ENCODE measurements at places on chromosomes 2 and 18.

DNA sequence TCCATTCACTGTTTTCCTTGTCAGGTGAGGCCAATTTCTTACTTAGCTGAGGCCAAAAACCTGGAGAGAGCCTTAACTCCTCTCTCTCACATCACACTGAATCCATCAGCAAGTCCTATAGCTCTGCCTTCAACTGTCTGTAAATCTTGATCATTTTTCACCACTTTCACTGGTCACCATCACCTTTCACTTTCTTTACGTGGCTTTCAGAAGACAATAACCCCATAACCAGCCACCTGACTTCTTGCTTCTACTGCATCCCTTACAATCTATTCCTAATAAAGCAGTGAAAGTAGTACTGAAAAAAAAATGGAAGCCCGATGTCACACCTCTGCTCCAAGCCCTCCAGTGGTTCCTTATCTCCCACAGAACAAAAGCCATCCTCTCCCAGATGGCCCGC, 7.7 kb downstream of the LOXL3 start:
- DNase-seq, result no peak

- no peak for DNase-seq
Observed at GRCh38 chr2:231940795-231941194, 14.6 kb upstream of the NPPC start.

- DNase-seq, result no peak
Observed at GRCh38 chr2:169768262-169768995, 30.2 kb upstream of the SSB start.

DNA sequence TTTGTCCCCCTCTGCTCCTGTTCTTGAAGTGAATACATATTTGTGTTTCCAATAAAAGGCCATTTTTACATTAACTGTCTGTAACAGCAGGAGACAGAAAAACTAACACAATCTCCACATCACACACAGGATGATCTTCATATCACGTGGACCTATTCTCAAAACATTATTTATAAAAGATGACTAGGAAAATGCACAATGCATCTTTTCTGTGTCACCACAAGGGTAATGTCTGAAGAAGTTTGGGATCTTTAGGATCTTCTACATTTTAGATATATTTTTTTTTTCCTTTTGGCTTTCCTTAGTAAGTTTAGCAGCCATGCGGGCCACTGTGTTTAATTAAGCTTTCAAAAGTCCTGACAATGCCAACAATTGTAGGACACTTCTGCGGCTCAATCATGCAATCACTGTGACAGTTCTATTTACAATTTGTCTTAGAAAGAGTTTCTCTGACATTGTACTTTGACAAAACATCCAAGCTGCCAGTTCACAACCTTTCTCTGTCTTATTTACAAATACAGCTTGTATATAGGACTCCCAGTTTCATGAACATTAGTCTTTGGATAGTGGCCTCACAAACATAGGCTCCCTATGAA, 12.3 kb downstream of the BCL11A start:
- no peak for DNase-seq

GRCh38 chr2:97963880-97964279, 31.9 kb downstream of the TMEM131 start:
- no peak for DNase-seq

DNA sequence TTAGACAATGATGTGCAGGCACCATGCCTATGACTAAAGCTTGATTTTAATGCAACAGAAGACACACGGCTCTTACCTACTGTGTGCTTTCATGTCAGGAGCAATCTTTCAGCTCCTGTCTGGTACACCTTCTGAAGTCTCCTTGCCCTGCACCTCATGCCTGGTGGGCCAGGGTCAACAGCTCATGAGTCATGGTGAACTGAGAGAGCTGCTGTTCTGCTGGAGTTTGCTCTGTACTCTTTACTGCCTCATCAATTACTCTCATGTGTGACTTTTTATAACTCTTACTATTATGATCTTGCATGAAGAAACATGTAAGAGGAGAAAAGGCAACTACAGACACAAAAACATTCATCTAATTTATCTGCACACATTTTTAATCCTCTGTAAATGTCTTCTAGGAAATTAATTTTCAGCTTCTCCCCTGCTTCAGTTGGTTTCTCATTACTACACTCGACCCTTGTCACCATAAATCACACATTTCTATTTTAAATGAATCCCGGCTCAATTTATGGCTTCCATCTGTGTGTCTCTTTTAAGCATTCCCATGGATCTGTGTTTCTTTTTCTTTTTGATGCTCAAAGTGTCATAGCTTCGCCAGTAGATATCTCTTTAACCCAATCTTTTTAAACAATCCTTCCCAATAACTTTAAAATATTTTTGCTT, 9.7 kb downstream of the SERPINB7 start:
- peak; percentile 35 for DNase-seq

- DNase-seq, result no peak
Observed at GRCh38 chr2:28642796-28643195, 108.8 kb upstream of the PPP1CB start.

All from umbilical cord (tissue), 2 donors.